IPS-NIHi11 (cell line): ENCODE measurements at places on chromosomes 3 and 15.

DNA sequence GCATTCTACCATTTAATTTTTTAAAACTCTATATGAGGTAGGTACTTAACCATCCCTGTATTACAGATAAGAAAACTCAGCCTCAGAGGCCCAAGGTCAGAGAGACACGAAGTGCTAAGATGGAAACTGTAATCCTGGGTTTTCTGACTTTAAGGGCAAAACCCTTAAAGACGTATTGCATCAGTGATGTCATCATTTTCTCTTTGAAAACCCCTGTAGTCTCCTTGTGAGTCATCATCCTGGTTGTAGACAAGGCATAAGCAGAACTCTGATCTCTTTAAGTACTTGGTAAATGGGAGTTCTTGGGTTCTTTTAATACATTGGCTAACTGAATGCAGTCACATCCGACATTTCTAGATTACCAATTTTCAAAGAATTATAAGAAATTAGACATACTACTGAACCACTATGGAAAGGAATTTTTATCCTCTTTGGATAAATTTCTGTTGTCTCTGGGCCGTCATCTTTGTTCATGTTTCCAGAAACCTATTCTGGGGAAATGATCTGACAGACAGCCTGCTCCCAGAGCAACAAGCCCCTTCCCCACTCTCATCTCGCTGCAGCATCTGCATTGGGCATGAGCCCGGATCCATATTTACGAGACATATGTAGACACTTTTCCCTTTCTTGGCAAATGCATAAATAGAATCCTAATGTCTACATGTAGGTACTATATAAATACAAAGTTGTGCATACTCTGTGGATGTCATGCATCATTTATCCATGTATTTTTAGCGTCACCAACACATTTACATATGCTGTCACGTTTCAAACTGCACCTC, 48.7 kb upstream of the MDFIC2 start:
- DNase-seq = no peak

DNA sequence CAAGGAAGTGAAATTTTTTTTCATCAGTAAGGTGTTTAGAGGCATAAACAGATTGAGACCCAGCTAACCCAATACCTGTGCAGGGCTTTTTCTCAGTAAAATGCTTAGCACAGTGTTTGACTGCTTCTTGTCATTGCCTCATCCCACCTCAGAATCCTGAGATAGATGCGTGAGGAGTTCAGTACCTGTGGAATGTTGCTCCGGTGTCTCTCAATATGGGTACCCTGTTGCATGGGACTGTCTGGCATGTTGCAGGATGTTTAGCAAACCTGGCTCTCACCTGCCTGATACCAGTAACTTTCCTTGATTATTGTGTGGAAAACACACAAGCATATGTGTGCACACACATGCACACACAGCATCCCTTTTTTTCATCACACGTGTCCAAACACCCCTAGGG, 128.4 kb downstream of the MCTP2 start:
- no peak for DNase-seq

GRCh38 chr15:72060687-72061250, 57.2 kb downstream of the MYO9A start:
- DNase-seq = no peak

GRCh38 chr15:25022233-25022632, 67.4 kb downstream of the SNRPN start:
- DNase-seq = no peak

DNA sequence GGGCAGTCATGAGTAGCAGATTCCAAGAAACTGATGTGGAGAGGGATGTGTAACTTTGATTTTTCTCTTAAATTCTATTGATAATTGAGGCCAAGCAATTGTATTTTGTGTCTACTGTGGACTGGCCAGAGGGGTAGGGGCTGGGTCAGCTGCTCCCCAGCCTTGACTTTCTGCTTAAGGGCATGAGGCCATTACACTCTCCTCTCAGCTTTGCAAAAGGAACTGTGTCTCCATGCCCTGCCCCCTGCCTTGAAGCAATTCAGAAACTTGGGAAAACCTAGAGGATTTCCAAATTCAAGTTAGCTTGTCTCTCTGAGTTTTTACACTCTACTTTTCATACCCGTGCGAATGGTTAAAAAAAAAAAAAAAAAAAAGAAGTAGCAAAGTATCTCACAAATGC, 38.6 kb downstream of the ONECUT1 start:
- no peak for DNase-seq

DNA sequence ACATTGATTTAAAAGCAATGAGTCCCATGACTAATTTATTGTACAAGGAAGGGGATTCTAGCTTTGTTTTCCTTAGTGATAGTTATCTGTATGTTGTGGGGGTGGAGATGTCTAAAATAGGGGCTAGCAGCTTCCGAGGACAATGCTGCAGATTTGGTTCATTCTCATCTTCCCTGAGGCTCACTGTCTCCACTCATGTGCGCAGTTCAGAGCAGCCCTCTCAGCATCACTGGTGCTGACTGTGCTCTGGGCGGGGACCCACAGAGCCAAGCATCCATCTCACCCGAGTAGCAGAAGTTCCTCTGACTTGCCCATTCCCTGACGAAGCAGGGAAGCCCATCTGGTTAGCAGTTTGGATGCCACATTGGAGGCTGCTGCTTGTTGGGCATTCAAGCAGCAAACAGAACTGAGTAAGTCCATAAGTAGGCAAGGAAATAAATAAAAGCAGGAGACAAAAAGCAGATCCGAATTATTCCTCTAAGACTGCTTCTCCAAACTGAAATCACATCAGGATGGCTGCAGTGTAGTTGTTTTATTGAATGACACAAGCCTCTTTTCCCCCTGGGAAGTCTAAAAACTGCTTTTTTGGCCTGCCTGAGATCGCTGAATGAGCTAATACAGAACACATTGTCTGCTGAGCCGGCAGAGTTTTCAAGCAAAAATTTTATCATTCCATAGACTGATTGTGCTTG, 27.5 kb downstream of the RARB start:
- no peak for DNase-seq

DNA sequence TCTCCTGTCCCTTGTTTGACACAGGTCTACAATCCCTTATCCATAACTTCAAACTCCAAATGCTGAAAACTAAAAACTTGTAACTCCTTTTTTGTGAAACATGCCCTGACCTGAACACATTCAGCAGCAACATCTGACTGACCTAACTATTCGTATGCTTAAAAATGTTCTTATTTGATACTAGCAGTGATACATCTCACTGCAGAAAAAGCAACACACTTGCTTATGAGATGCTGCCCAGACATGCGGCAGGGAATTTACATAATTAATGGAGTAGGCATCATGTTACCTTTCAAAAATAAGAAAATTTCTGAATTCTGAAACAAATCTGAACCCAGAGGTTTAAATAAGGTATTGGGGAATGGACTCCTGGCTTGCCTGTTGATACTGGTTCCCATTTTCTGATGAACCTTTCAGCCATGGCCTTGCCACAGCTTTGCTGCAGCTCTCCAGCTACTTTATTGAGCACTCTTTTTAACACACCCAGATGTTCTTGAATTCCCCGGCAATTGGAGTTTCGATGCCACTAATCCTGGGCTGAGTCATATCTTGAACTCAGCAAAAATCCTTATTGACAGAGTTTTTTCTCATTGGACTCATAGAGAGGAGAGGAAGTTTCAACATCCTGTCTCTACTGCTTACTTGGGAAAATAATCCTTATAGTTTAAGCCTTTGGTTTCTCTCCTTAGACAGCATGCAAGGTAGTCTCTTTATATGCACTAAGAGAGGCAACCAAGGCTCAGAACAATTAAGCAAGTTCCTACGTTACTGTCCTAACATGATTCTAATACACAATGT, 296.6 kb upstream of the LMCD1 start:
- DNase-seq = no peak

GRCh38 chr15:80452166-80452565, 48.0 kb downstream of the ARNT2 start:
- DNase-seq = no peak

DNA sequence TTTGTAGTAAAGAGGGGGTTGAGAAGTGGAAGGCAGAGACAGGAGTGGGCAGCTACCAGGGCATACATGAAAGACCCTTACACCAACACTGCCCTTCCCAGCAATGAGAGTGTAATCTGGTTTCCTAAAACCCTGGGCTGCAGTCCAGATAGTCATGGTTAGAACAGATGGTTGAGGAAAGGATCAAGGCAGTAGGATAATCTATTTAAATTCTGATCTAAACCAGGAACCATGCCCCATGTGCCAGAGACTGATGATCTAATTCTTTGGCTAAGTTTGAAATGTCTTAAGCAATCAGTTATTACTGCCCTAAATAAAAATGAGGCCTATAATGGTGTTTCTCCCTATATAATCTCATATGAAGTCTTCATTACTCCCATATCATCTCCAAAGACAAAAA, 59.6 kb downstream of the PRTG start:
- no peak for DNase-seq

- DNase-seq = no peak
Measured at GRCh38 chr15:88803920-88804247, 648 bp downstream of the ACAN start.

- no peak for DNase-seq
Measured at GRCh38 chr3:157746391-157746790, 243.2 kb upstream of the VEPH1 start.

GRCh38 chr15:50181201-50181968, 611 bp upstream of the SLC27A2 start:
- DNase-seq = no peak

- DNase-seq = peak; percentile 57
Measured at GRCh38 chr3:132317229-132317948, at the start of gene ACP3. ACP3 (plus strand) TSS chr3:132317407; CDS start chr3:132317457, 50 bp downstream.

DNA sequence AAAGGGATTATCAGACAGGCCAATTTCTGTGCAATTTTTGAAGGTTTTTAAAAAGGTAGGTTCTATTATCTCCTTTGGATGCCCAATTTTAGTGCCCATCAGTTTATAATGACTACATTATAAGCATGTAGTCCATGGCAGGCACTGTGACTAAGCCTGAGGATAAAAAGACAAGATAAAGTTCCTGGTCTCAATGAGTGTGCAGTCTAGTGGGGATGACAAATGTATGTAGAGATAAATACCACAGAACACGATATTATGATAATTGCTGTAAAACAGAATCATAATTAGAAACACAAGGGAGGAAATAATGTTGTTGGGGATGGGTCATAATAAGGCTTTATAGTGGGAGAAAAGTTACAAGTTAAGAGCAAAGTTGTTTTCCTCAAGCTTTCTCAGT, 163.1 kb downstream of the ZNF385D start:
- no peak for DNase-seq

DNA sequence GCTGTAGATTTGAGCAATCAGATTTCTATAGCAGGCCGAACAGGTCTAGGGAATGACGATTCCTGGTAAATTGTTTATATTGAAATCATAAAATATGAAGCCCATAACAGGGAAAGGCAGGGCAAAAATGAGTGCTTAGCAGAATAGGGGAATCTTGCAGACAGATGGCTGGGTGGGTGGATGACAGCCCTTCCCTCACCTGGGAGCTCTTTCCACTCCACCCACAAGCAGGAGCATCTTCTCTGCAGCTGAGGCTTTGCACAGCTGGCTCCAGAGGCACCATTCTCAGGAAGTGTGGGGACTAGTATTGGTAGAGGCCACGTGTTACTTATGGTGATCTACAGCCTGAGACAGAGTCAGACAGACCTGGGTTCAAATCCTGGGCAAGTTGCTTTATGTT, 55.9 kb upstream of the SYN2 start:
- no peak for DNase-seq

DNA sequence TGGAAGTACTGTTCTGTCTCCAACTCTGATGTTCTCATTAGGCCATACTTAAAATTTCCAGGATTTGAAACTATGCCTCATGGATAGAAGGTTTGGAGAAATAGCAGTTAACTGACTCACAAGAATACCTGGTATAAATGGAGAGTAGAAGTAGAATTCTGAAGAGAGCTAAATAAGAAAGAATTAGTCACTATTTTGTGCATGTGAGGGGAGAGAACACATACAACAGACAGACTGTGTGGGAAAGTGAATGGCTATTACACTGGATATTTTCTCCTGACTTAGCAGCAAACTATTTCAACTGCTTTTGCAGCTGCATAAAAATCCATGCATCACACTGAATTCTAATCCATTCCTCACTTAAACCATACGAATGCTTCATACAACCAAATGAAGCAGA, 71.3 kb downstream of the C3orf70 start:
- no peak for DNase-seq

- peak; percentile 90 for DNase-seq
Measured at GRCh38 chr15:39580485-39581241, at the start of gene THBS1. THBS1 (plus strand) TSS chr15:39581079; CDS start chr15:39581858, 779 bp downstream.

- no peak for DNase-seq
Measured at GRCh38 chr3:33312361-33312760, 35.1 kb downstream of the FBXL2 start.

- DNase-seq = no peak
Measured at GRCh38 chr3:2826453-2826852, 283.7 kb downstream of the IL5RA start.

DNA sequence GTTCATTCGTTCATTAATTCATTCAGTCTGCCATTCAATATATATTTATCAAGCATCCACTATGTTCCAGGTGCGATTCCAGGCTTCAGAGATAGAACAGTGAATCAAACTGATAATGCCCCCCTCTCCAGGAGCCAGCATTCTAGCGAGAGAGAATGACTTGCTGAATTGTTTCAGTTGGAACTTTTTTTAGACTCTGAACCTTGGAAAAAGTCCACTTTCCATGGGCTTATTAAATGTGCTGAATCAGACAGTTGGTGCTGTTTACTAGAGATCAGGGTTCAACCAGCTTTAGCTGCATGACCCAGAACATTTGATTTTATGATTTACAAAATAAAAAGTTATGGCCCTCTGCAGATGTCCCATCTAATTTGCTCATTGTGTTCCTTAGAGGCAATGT, 213.2 kb downstream of the THSD4 start:
- DNase-seq = no peak

DNA sequence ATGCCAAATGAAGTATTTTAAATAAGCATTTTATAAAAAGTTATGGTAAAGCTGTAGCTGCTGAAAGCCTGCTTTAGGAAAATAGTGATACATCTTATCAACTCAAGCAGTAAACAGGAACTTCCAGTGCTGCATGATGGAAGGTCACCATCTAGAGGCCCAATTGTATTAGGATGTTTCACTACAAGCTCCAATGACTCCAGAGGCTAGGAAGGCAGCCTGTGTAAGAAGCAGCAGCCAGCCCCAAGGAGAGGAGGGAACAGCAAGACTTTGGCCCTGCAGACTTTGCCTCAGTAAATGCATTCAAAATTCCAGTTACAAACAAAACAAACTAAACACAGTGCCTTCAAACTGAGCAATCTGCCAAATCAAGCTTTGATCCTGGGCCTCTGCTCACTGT, 32.1 kb downstream of the ILDR1 start:
- DNase-seq = no peak

DNA sequence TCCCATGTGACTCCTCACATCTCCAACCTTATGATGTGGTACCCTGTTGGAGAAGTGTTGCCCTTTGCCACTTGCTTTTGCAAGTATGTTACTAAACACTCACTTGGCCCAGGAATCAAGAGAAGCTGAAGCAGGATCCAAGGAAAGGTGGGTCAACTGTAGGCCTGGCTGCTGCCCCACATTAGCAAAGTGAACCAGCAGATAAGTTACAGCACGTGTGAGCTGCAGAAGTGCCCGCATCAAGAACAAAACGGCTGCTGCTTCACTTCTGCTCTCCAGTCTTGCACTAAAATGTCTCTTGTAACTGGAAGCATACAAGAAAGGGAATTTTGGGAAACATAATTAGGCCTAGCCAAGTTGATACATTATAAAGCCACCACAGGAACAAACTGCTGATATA, 79.6 kb downstream of the PCOLCE2 start:
- no peak for DNase-seq

GRCh38 chr15:75107908-75108838, 84.8 kb downstream of the PPCDC start:
- no peak for DNase-seq
